Stimulated activated CD4-positive, alpha-beta T cell treated with anti-CD3 and anti-CD28 coated beads, Interleukin-15, amount 100 ng/mL, for 1 hour (primary cell): ENCODE measurements at places on chromosomes 11 and 22.

DNA sequence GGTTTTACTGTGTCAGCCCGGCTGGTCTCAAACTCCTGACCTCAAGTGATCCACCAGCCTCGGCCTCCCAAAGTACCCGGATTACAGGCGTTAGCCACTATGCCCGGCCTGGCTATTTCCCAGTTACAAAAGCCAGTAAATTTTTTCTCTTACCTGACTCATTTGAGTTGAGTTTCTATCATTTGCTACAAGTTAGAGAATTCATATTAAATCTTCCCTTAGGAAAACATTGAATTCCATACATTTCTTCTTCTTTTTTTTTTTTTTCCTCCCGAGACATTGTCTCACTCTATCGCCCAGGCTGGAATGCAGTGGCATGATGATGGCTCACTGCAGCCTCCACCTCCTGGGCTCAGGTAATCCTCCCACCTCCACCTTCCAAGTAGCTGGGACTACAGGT is 26.0 kb downstream of the CHEK2 start:
- DNase-seq: no peak

DNA sequence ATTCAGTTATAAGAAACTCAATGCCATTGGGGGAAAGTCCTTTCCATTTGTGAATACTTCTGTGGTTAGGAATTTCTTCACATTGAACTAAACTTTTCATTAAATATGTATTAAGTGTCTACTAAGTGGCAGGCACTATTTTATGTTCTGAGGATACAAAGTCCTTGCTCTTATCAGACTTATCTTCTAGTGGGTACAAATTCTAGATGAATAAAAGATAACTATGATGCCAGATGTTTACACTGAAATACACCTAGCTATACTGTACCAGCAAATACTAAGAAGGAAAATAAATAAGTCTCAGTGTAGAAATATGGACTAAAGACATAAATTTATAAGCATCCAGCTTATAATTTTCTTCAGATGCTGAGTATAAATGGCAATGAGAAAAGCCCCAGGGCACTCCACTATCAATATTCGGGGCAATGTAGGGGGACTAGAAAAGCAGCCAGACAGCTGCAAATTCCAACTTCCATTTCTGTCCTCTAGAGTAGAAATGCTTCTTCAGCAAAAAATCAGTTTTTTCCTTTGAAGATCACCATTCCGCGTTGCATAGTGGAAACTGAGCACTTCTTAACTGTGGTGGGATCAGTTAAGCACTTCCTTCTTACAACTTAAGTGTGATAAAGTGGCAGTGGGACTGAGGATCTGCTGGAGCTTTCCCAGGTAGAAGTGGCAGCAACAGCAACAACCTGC is 11.8 kb upstream of the BIRC3 start:
- DNase-seq: no peak

DNA sequence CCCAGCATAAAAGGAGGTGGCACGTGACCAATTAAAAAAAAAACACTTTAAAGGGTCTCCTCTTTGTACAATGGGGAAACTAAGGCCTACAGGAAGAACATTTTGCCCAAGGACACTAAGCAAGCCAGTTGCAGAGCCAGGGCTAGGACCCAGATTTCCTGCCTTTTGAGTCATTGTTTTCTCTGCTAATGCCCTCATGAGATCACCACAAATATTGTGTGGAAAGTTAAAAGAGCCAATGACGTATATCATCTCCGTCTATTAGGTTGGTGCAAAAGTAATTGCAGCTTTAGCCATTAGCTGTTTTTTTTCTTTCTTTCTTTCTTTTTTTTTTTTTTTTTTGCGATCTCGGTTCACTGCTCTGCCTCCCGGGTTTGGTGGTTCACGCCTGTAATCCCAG is 24.1 kb upstream of the LRRC32 start:
- DNase-seq: no peak

- DNase-seq: no peak
Observed at GRCh38 chr11:96361778-96362177, 18.8 kb upstream of the MAML2 start.

GRCh38 chr11:119091966-119092879 is 7.5 kb downstream of the HMBS start:
- DNase-seq: no peak

DNA sequence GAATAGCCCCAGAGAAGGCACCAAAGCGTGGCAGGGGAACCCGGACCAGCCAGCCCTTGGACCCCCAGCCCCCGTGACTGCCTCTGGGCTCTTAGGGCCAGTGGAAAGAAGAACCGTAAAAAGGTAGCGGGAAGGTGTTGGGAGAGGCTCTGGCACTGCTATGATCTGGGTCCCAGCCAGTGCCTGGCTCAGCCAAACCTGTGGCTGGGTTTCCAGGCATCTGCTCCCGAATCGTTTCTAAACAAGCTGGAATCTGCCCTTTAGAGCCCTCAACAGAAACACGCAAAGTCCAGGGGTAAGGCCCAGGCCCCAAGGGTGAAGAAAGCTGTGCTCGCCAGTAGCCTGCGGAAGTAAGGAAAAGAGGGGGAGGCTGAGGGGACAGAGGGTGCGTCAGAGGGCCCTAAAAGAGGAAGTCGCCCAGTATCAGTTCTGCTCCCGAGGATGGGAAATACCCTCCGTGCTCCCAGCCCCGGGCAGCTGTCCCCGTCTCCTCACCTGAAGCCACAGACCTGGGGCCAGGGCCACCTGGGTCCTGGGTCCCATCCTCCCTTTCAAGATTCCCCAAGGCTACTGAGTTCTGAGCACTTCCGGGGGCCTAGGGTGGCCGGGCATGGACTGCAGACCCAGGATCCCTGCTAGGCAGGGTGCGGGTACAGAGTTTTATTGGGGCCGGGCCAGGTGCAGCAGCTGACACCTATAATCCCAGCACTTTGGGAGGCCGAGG is 24.7 kb downstream of the IL10RA start:
- DNase-seq: no peak

- DNase-seq: no peak
Observed at GRCh38 chr22:22048981-22049531, 66.5 kb upstream of the TOP3B start.

DNA sequence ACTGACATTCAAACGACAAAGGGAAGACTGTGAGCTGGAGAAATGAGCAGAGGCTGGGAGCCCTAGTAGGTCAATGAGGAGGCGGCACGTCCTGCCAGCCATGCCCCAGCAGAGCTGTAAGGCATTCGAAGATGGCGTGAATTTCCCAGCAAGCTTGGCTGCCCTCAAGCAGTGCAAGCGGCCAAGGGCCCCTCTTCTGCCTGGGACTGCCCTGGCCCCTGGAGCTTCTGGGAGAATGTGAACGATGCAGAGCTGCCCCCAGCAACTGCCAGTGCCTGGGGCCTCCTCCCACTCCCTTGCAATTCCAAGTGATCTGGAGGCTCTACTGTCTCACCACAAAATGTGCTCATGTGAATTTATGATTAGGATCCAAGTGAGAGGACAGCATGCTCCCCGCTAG is 4.3 kb downstream of the PPM1F start:
- no peak for DNase-seq

- no peak for DNase-seq
Observed at GRCh38 chr22:32665676-32666075, 135.8 kb upstream of the TIMP3 start.

GRCh38 chr22:27878541-27878940 is 40.5 kb downstream of the PITPNB start:
- no peak for DNase-seq

- no peak for DNase-seq
Observed at GRCh38 chr11:8714622-8715225, 32.1 kb downstream of the RPL27A start.

DNA sequence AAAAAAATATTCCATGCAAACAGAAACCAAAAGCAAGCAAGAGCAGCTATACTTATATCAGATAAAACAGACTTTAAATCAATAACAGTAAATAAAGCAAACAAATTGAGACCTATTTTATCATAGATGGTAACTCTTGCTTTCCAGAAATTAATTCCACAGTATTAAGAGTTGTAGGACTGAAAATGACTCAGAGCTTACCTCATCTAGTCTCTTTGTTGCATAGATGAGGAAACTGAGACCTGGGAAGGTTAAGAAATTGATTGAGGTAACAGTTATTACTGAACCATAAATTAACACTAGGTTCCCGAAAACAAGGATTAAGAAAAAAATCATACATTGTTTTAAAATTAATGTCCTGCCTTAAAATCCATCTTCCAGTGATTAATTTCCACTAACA is 123.8 kb downstream of the PLEKHA7 start:
- no peak for DNase-seq

DNA sequence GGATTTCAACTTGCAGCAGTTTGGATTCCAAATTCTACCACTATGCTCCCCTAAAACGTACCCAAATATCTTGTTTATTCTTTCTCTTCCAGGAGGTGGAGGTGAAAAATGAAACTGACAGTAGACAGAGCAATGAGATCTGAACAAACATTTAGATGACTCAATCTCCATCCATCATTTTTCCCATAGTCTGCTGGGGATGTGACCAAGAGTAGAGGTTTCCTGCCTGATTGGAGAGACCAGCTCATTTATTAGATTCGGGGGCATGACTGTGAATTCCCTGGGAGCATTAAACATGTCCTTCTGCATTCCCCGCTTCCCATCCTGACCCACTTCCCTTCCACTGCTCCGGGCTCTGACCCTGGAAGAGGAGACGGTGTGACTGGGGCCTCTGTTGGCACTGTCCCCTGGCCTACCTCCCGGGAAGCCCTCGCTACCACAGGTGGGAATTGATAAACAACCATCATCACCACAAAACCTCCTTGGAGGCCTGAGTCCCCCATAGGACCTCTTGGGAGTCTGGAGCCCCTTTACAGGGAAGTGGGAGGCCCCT is 20.3 kb downstream of the DKK3 start:
- no peak for DNase-seq

DNA sequence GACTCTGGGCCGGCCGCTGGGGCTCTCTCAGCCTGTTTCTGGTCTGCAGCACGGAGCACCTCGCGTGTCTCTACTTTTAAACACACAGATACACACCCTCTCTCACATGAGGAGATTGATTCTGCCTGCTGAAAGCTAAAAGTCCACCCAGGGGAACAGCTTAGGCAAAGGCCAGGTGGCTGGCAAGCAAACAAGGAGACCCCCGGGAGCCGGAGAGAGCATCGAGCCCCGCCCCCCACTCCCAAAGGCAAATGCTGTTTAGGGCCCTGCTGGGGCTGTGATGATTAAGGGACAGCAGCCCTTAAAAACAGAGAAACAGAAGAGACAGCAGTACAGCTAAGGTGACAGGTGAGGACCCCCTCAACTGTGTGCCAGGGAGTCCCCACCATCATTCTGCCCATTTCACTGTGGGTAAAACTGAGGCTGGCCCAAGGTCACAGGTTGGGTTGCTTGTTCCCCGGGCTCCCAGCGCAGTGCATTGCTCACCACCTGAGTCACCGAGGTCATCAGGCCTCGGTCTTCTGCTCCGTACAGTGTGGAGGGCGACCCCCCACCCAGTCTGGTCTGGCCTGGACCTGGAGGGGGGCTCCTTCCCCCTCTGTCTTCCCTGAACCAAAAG is 6.8 kb downstream of the CABP7 start:
- no peak for DNase-seq

DNA sequence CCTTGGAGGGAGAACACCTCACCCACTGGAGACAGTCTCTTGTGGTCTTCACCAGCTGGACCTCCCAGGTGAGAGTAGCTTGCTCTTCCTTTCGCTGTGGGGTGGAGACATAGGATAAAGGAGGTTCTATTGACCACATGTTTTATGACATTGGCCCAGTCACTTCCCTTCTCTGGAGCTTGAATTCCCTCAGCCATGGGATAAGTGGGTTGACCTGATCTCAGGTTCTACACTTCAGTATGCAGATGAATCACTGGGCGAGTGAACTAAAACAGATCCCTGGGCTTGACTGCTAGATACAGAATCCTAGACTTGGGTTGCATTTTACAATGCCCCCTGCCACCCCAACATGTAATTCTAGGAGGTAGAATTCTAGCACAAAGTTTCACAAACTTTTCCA is 54.8 kb upstream of the PRSS23 start:
- DNase-seq: no peak

DNA sequence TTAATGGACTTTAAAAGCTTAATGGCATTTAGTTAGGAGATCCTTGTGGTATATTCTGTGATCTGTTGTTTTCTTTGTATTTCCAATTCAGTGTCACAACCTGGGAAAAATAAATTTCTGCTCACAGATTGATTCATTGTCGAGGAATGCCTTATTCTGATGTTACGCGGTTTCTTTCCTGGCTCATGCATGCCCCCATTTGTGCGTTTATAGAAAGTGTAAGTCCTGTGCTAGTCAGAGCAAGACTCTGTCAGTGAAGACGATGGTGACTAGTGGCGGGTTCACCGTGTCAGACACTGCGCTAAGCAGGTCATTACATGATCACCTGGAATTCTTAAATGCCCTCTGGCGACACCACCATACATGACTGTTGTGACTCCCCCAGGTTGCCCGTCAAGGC is 169.4 kb downstream of the TBC1D22A start:
- no peak for DNase-seq

DNA sequence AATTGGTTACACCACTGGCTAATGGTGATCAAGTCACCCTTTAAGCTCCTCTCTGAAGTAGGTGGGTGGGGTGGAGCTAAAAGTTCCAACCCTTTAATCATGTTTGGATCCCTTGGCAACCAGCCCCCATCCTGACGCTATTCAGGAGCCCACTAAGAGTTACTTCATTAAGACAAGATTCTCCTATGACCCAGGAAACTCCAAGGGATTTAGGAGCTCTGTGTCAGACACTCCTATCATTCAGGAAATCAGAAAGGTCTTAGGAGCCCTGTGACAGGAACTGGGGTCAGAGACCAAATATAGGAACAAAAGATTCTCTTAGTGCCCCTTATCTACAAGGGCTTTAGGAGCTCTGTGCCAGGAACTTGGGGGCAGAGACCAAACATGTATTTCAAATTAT is 141.3 kb downstream of the ATG16L2 start:
- DNase-seq: no peak

DNA sequence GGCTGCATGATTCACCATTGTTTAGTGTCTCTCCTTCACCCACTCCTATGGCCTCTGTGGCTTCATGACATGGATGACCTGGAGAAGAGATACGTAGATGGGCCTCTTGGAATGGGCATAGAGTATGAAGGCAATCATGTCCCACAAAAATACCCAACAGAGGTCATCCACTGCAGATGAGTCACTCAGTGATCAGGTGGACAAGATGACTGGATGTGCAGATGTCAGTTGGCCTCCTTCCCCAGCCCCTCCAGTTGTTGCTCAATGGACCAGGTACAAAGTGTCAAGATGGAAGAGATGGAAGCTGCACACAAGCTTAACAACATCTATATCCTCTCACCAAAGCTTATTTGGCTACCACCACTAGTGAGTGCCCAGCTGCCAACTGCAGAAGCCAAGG is 41.0 kb upstream of the CLPB start:
- no peak for DNase-seq
